ENCODE measurements at places on chromosomes 11 and 22.

DNA sequence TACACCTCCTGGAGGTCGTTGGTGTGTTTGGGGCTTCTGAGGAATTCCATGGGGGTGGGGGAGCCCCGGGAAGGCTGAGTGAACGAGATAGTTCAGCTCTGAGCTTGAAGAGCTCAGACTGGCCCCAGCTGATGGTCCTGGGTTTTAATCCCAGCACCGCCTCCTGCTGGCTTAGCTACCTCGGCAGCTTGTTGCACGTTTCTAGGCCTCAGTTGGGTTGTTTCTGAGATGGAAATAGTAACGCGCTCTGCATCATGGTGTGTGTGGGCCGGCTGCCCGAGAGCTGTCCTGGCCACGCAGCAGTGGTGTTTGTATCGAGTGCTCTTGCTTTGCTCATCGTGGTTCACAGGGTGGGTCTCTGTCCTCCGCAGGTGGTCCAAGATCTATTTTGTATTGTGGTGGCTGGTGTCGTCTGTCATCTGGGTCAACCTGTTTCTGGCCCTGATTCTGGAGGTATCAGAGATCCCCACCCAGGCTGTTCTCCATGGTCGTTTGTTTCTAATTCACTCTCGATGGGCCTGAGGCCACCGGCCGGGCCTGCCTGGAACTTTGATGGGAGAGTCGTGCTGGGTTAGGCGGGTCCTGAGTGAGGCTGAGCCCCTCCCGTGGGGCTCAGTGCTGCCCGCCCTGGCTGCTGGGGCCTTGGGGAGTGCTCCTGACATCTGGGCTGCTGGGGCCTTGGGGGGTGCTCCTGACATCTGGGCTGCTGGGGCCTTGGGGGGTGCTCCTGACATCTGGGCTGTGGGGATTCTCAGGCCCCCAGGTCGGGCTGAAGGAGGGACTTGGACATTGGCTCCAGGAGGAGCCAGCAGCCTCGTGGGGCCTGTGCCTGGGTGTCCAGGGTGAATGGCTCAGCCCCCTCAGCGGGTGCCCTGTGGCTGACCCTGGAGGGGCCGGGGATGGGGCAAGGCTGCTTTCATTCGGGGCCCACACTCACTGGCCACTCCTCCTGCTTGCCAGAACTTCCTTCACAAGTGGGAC is 37.7 kb downstream of the TPCN2 start:
- no peak for DNase-seq

GRCh38 chr11:35009191-35009943 is 92.9 kb downstream of the PDHX start:
- DNase-seq: no peak

DNA sequence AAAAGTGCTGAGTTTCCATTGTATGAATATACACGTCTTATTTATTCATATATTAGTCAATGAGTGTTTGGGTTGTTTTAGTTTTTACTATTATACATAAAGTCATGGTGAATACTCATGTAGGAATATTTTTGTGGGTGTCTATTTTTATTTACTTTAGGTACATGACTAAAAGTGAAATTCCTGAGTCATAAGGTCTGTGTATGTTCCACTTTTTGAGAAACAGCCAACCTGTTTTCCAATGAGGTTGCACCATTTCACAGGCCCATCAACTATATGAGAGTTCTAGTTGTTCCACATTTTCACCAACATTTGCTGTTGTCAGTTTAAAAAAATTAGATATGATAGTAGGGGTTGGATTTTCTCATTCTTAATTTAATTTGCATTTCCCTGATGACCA is 6.6 kb upstream of the OR6X1 start:
- no peak for DNase-seq

DNA sequence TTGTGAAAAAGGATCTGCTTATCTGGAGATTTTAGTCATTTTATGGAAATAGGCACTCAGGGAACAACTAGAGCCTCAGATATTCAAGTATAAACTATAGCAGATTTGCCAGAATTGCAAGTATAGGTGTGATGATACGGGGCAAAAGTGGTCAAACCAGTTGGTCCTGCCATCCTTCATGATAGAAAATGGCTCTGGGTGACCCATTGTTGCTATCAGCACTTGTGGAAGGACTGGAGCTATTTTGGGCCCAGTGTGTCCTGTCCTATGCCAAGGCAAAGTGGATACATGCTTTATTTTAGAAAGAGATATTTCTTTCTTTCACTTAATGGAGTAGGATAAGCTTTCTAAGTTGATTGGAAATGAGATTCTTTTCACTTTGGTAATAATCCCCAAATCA is 85.2 kb downstream of the PPP6R3 start:
- no peak for DNase-seq

GRCh38 chr11:44589301-44589700 is 23.8 kb downstream of the CD82 start:
- no peak for DNase-seq

GRCh38 chr22:48779211-48779643 is 1048.4 kb downstream of the BRD1 start:
- no peak for DNase-seq

DNA sequence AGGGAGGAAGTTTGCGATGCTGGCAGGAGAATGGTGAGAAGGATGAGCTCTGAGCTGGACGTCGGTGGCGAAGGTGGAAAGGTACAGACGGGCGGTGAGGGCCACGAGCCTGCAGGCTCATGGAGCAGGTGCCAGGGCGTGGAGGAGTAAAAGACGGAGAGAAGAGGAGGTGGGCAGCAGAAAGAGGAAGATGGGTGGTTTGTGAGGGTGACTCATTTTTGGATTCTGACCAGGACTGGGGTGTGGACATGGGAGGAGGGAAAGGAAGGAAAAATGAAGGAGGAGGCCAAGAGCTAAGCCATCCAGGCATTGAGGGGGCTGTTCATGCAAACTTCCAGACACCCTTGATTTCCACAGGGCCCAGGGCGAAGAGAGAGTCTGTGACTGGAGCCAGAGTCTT is 3.5 kb downstream of the ZDHHC24 start:
- DNase-seq: peak; percentile 30

DNA sequence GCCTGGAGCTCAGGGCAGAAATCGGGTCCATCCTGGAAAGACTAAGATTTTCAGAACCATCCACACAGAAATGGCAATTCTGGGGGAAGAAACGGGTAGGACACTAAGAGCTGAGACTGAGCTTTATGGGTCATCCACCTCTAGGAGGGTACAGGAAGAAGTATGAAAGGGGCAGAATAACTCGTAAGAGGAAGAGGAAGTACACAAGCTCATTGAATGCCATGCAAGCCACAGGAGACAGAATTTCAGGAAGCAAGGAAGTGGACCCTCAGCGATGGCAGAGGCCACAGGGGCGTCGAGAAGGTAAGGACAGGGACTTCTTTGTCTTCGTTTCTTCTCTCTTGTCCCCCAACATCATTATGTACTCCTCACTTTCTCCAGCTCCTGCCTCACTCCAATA is 169.6 kb downstream of the MAML2 start:
- DNase-seq: peak; percentile 24

GRCh38 chr11:62387381-62387780 is 31.5 kb upstream of the SCGB1A1 start:
- no peak for DNase-seq

DNA sequence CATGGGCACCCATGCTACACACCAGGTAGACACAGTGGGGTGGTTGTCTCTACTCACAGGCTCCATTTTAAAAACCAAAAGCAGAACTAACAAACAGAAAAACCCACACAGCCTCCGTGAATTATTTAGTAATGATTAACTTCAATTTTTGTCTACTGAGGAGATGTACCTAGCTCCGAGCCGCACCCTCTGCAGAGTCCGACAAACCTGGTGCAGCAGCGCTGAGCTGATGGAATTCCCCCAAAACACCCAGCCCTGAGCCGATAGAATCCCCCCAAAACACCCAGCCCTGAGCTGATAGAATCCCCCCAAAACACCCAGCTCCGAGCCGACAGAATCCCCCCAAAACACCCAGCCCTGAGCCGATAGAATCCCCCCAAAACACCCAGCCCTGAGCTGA is 927.0 kb downstream of the BRD1 start:
- no peak for DNase-seq

- no peak for DNase-seq
These were observed 252.6 kb downstream of the BRD1 start for GRCh38 chr22:49574881-49575702.

- no peak for DNase-seq
These were observed 26.1 kb downstream of the SYT13 start for GRCh38 chr11:45260071-45260470.

DNA sequence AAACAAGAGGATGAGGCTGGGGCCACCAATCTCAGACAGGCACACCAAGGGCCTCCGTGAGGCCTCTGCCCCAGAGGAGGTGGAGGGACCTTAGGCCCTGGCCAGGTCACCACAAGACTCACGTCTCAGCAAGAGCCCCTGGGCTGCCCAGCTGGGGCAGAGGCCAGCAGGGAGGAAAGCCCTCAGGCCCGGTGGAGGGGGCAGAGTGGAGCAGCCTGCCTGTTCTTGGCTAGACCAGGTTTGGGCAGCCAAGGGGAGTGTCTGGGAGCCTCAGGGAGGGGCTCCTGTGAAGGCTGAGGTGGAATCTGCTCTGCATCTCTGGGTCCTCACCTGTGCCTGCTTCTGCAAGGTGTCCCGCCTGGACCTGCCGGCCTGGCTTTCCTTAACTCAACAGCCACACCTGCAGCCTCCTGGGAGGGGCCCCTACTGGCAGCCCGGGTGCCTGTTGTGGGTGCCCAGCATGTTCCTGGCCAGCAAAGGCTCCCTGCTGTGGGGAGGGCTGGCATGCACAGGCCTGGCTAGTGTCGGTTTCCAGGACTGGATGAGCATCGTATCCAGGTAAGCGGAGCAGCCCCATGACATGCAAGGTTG is 11.9 kb downstream of the TTLL12 start:
- DNase-seq: no peak
